Activated CD8-positive, alpha-beta memory T cell treated with anti-CD3 and anti-CD28 coated beads for 48 hours (primary cell): ENCODE measurements at places on chromosomes 11 and 22.

- no peak for DNase-seq
Observed at GRCh38 chr11:60919320-60919719, 4.9 kb upstream of the TMEM132A start.

DNA sequence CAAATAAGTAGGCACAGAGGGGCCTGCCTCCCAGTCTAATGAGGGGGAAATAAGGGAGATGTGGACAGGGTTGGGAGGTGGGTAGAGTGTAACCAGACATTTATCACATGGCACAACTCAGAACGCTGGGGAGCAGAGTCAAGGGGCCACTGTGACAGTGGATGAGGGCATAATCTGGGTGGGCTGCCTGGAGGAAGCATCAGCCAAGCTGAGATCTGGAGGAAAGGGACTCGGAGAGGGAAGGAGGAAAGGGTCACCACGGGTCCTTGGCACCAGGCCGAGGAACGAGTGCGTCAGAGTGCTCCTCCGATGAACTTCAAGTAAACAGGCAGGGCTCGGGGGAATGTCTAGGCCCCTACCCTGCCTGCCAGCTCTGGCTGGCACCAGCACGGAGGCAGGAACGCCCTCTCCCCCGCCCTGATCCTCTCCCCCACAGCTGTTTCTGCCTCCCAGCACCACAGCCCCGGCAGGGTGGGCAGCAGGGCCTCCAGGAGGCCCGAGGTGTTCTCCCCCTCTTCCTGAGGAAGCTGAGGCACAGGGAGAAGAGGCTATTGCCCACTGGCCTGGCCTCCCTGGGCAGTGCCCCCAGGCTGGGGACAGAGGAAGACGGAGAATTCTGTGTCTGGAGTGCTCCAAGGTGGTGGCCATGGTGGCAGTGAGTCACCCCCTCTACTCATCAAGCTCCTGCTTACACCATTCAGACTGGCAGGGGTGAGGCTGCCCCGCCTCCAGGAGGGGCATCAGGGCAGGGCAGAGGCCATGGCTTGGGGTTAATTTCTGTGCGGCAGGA, 4.2 kb downstream of the ALDH3B1 start:
- DNase-seq, result no peak

GRCh38 chr11:68160100-68160695, 39.0 kb upstream of the CHKA start:
- DNase-seq, result no peak

- DNase-seq, result no peak
Observed at GRCh38 chr11:120710354-120711131, 199.0 kb downstream of the GRIK4 start.

DNA sequence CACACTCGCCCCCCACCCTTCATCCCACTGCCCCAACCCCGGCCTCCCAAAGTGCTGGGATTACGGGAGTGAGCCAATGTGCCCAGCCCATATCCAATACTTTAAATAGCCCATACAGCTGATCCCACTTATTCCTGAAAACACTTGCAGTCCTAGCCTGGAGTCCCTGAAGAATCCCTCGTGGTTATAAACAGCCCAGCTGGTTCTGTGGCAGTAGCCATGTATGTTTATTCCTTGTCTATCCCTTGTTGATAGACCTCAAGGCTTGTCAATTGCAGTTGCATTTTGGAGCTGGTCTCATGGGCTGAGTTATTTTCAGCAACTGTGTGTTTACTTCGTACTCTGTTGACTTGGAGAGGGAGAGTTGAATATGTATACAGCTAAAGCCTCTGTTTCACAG, 21.5 kb upstream of the PAFAH1B2 start:
- DNase-seq, result no peak

- no peak for DNase-seq
Observed at GRCh38 chr11:65291613-65292012, 23.1 kb upstream of the CDC42EP2 start.

DNA sequence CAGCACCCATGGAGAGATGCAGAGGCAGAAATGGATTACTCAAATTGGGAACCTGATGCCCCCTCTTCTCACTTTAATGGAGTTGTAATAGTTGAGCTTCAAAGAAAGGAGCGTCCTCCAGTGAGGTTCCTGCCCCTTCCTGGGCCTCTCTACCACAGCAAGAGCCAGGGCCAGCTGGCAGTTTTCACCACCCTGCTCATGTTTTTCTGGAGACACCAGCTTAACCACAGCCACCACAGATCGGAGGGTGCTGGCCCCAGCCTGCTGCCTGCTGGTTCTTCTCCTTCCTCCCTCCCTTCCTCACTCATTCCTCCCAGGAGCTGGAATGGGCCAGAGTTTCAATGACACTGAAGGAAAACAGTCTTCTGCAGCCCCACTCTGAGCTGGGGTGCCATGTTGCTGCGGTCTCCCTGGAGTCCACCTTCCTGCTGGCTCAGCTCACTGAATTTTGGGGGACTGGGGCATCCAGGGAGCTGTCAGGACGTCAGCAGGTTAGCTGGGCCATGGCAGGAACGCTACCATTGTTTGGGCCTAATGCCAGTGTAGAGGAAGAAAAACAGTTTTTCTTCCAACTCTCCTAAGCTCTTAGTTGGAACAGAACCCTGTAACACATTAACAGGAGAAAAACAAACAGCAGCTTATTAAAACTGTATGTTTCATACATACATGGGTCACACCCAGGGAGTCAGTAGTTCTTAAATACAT, 57.7 kb downstream of the TRAF6 start:
- no peak for DNase-seq

DNA sequence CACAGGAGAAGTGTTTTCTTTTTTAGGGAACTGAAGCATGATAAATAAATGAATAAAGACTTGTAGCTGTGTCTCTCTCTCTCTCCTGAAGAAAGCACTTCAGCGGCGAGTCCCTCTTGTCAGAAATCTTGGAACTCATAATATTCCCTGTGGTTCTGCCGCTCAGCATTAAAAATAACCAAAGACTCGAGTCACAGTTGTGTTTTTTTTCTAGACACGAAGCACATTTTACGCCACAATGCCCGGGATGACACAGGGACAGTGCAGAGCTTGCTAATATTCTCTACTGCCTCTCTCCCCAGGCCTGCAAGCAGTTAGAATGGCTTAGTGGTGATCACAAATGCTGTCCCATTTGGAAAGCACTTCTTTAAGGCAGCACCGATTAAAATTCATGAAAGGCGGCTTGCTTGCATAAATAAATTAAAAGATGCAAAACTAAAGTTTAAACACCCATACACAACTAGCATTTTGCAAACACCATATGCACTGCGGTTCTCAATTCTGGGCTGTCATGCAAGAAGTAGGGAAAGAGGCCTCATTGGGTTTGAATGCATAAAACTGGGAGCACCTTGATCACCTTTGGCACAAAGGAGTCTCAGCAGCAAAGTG, 597.4 kb downstream of the SOX6 start:
- no peak for DNase-seq

DNA sequence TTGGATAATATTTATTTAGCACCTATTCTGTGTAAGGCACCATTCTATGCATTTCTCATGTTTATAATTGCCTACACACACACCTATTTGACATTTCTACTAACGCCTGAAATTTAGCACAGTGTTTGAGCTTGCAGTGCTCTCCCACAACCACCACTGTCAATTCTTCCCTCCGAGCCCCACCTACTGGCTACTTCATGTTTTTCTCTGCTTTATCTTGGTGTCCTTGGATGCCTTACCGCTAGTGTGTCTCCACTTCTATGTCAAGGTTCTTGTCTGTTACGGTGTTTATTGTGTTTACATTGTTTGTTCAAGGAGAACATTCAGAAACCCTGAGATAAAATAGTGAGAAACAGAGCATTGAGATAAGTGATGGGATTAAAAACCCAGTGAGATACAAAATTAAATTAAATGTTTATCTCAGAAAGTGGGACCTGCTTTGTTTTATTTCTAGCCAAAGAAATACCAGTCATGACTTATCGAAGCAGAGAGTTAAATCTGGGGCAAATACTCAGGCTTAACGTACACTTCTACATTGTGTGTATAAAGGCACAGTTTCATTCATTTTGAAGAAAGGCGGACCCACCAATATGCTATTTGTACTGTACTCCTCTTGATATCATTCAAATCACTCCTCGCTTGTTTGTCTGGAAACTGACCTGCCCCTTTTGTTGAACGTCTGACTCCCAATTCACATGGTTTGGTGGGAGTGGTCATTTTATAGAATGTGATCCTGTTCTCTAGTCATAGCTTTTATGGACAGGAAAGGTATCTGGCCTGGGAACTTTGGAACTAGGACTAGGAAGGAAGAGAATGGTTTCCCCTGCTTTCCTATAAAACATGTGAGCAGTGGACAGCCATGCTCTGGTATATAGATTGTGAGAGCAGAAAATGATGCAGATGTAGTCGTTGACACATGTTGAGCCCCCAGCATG, 39.2 kb upstream of the SLC36A4 start:
- no peak for DNase-seq

DNA sequence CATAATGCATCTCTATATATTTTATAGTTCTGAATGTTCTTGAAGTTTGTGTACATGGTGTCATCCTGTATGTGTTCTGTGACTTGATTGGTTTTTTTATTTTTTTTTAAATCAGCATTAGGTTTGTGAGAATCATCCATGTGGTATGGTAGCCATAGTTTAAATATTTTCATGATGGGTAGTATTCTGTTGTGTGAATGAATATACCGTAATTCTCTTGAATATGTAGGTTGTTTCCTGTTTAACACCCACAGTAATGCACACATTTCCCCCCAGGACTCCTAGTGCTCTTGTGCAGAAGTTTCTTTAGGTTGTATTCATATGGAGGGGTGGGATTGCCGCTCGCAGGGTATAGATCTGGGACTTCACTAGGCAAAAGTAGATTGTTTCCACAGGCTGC, 2.0 kb downstream of the PACS1 start:
- DNase-seq, result no peak

GRCh38 chr22:17563936-17564391, 666 bp downstream of the SLC25A18 start:
- DNase-seq, result no peak
